Cardiac muscle cell (in vitro differentiated cells and primary cell): ENCODE measurements at places on chromosomes 1 and 21. TPM values are rescaled to one million over a fixed set of nuclear protein-coding genes. Genes with fewer than 3 reads are reported as not detected.

SH2D2A gene
- 2.7 and 3.8 TPM in 2 replicates for total RNA-seq

ZBTB37 gene
- 7.9 and 16.2 TPM in 2 replicates for total RNA-seq

ZNF695 gene
- total RNA-seq, result 1.1 and 4.3 TPM in 2 replicates

DNA sequence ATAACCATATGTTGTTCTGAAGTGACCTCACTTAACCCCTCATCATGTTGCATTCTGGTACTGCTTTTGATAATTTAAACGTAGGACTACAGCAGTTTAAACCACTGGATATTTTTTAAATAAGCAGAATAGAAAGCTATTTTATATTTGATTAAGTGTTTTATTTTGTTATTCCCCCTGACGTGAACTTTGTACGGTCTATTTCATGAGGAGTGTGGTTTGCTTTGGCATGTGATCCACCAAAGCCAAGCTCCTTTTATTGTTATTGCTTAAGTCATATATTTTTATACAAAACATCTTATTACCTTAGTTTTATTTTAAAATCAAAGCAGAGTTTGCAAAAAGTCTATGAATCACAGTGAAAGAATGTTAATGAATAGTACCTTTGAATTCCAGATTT lies 101.4 kb upstream of the L1TD1 start:
- DNase-seq, result no peak

DNA sequence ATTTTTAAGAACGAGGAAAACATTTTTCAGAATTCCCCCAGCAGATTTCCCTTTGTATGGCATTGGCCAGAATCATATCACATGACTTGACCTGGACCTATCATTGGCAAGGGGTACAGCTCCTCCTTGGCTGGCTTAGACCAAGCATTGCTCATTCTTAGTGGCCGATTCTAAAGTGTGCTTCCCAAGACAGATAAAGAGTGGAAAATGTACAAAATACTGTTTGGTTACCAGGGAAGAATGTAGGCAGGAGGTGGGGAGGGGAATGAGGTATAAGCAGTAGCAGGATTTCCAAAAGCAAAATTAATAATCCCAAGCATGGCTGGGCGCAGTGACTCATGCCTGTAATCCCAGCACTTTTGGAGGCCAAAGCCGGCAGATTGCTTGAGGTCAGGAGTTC lies 75.6 kb upstream of the KRTAP11-1 start:
- no peak for DNase-seq

DNA sequence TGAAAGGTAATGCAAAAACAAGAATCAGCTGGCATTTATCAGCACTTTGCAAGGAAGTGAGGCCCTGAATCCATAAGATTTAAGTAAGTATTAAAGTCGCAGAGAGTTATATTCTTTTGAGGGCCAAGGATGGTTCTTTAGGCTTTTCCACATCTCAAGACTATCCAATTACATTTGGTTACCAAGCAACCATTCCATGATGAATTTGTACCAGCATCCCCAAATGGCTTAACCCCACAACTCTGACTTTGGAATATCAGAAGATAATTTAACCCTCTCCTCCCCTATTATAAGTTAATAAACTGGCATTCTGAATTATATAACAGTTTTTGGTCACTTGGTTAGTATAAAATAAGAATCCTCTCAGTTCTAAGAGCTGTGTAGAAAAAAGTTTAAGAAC lies 2.8 kb downstream of the PHTF1 start:
- DNase-seq, result no peak

DNA sequence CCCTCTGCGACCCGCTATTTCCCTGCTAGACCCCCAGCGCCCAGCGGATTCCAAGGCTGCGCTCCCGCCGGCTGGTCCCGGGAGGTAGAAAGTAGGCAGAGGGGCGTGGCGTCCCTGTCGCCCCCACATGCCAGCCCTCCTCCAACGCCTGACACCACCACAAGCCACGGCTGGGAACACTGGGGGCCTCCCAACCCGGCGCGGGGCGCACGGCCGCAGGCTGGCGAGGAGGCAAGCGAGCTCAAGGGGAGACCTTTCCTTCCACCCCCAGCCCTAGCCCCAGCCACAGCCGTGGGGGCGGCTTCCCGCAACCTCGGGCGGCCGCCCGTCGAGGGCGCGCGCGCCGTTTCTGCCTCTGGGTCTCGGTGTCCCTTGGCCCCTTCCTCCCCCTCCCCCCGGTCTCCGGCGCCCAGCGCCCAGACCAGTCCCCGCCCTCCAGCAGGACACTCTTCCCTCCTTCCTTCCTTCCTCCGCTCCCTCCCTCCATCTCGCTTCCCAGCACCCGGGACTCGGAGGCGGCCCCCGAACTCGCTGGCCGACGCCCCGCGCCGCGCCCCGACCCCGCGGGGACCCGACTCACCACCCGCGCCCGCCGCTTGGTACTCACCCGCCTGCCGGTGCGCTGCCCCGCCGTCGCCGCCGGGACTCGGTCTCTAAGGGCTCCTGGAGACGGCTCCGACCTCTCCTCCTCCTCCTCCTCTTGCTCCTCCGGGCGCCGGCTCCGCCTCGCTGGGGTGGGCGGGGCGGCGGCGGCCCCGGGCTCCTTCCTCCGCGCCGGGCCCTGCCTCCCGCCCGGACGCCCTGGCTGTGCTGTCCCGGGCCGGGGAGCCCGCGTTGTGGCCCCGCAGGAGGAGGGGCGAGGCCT lies at the start of gene GNG12:
GNG12 (minus strand) TSS at position 731 of the 865 bp plus-strand sequence. CDS start 125,781 bp downstream, outside the sequence.
- DNase-seq, result peak; percentile 72
